ENCODE measurements at places on chromosomes 2 and 18.

DNA sequence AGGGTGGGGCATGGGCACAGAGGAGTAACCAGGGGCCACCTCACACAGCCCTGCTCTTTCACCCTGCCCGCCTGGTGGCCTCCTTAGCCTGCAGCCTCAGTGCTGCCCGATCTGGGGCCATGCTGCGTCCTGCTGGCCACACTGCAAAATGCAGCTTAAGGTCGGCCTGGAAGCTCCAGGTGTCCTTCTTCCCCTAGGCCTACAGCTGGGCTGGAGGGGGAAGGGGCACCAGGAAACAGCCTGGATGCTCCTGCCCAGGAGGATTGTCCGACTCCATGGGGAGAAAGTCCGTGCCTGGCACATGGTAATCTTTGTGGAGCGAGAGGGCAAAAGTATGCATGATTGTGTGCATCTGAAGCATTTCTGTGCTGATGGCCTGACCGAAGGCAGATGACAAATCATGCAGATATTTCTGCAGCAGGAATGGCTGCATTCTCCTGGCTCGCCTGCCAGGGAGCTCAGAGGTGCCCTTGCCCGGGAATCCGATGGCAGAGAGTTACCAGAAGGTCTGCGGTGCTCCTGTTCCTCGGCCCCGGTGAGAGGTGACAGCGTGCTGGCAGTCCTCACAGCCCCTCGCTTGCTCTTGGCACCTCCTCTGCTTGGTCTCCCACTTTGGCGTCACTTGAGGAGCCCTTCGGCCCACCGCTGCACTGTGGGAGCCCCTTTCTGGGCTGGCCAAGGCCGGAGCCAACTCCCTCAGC, 12.8 kb upstream of the ALPP start:
- DNase-seq, result no peak

DNA sequence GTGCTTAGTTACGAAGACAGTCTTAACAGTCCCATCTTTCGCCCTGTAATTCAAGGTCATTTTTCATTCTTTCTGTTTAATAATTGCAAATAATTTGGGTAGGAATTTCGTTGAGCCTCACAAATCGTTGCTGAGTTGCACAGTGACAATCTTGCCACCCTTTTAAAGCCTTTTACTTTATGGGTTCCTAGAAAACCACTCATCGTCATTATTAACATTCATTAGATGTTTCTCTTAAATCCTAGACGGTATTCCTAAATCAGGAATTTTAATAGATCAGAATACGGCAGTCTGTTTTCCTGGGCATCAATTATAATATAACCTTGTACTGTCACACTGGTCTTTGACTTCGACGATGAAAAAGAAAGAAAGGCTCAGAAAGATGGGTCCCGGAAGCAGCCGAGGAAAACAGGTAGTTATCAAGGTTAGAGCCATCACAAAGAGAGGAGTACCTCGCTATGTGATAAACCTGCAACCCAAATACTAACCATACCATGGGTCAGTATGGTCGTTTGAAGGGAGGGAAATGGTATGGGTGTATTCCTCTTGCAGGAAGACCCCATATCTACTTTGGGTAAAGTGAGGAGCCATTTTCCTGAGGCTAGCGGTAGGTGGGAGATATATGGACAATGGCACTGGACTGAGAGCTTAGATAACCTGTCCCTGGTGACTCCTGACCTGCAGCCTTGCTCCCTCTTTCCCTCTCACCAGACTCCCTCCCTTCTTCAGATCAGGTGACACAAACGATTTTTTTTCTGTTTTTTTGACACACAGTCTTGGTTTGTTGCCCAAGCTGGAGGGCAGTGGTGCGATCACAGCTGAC, 981 bp upstream of the SF3B1 start:
- no peak for DNase-seq

DNA sequence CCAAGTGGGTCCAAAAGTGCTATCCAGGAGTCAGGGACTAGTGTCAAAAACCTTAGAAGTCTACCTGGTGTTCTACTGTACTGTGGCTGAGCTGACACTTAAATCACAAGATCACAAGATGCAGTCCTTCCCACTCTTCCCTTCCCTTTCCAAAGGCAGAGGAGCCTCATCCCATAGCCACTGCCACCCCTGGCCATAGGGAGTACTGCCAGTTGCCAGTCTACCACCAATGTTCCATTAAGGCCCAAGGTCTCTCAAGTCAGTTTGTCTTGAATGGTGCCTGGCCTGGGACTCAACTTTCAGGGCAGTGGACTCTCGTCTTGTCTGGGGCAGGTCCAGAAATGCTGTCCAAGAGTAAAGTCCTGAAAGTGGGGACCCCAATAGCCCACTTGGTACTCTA, 585.6 kb downstream of the NUP35 start:
- DNase-seq, result no peak

DNA sequence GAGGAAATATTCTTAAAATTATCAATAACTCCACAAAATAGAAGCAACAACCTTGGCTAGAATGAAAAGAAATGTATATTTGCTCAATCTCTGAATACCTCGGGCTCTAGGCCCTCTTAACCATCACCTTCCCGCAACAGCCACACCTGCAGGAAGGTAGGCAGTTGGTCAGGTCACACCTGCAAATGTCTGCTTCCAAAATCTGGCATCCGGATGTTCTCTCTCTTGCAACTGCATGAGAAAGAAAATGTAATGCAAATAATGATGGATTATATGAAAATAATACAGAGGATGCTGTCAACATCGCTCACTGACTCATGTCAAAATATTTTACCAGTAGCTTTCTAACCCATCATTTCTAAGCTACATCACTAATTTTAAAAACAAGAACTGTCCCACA, 148.3 kb downstream of the SATB2 start:
- DNase-seq, result no peak

GRCh38 chr2:211468877-211469663, 912.7 kb downstream of the CPS1 start:
- DNase-seq, result no peak

GRCh38 chr2:142217804-142218203, 87.0 kb upstream of the LRP1B start:
- no peak for DNase-seq

- no peak for DNase-seq
Measured at GRCh38 chr18:3358310-3358709, 91.7 kb upstream of the TGIF1 start.

- no peak for DNase-seq
Measured at GRCh38 chr18:59705145-59705544, 7.9 kb upstream of the CCBE1 start.

- no peak for DNase-seq
Measured at GRCh38 chr2:136030406-136030805, 45.0 kb upstream of the DARS1 start.

GRCh38 chr2:230852113-230852512, 12.6 kb upstream of the ITM2C start:
- no peak for DNase-seq

- DNase-seq, result no peak
Measured at GRCh38 chr2:195368249-195369217, 288.5 kb upstream of the SLC39A10 start.

DNA sequence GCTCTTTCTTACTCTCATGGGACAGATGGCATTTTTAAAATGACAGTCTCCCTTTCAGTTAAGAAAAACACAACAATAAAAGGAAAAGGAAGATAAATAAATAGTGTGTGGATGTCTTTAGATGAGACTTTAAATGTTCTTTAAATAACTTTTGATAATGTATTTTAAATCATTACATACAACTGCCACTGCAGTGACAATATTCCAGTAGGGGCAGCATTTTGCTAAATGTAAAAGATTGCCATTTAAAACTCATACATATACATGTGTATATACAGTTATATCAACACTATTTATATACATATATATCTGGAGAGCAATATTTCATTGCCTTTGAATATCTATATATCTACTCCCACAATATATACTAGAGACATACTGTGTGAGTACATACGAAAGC, 90.7 kb downstream of the INO80D start:
- no peak for DNase-seq

DNA sequence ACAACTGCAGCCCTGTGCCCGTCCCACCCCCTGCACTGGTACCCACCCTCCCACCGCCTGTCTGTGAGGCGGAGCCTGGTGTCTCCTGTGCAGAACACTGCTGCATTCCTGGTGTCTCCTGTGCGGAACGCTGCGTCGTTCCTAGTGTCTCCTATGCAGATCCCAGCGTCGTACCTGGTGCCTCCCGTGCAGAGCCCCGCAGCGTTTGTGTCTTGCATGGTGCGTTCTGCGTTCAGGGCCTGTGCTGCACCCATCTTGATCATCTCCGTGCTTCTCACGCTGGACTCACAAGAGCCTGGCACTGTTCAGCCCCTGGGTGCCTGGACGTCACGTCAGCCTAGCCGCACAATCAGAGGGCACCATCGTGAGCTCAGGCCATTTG, 248.6 kb upstream of the SALL3 start:
- no peak for DNase-seq

- DNase-seq, result peak; percentile 24
Measured at GRCh38 chr2:240060977-240061591, 7.8 kb upstream of the OR6B3 start.

- no peak for DNase-seq
Measured at GRCh38 chr2:7280790-7281189, 363.6 kb downstream of the RNF144A start.

GRCh38 chr2:46803911-46804670, 111.5 kb downstream of the MCFD2 start:
- DNase-seq, result no peak

DNA sequence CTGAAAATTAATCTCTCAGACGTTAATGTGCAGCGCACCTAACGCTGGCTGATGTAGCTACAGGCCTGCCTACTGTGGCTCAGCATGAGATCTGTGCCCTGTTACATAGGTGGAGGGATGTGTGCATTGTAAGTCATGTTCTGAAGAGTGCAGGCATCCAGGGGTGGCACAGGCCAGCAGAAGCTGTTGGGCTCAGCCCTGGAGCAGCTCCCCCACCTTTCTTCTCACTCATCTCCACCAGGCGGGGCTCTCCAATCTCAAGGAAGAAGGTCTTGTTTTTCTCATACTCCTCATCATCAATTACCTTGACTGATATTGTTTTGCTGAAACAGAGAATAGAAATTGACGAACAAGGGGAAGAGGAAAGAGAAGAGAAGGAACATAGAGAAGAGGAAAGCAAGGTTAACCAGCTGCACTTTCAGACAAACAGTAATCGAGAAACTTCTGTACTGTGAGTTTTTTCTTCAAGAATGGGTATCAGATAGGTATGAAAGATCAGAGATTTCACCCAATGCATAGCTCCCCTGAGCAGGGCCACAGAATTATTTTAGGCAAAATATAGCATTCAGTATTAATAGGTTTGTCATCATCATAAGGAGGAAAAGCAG, 273.6 kb downstream of the SLC8A1 start:
- no peak for DNase-seq

DNA sequence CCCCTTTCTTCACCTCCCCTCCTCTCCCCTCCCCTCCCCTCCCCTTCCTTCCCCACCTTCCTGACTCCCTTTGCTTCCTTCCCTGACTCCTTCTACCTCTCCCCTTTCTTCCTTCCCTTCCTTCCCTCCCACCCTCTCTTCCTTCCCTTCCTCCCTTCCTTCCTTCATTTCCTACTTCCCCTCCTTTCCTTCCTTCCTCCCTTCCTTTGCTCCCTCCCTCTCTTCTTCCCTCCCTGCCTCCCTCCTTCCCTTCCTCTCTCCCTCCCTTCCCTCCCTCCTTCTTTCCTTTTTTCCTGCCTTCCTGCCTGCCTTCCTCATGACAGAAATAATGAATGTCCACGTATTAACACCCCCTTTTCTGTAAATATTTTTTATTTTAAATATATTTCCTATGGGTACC, 260.2 kb downstream of the ZNF407 start:
- no peak for DNase-seq

DNA sequence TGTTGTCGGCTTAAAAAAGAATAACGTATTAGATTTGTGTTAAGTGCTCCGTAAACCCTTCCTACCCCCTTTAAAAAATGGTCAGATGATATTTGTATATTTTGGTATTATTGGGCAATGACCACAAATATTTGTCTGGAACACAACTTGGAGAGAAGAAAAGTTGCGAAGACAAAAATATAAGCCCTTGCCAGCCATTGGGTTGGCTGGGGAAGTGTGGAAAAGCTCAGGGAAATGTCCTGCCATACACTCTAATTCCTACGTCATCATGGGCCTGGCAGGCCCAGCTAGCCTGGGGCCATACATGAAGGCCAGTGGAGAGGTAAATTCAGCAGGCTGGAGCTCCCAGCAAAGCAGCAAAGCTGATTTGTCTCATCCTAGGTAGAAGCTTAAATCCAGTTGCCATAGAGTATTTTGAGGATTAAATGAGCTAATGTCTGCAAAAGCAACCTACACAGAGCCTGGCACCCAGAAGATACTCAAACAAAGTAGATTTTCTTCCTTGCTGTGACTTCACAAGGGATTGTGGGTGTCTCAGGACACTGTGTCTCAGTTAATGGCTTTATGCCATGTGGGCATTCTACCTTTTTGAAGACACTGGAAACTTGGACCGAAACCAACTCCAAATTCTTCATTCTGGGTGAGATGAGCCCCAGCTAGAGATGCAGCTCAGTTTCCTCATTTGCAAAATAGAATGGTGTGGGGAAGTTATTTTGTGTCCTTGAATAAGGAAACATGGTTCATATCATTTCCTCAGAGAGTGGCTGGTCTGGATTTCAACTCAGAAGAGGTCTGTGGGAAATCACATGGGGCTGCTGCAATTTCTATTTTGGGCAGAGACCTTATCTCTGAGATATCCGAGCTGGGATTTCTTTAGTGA, 87.9 kb upstream of the MAP4K3 start:
- no peak for DNase-seq

DNA sequence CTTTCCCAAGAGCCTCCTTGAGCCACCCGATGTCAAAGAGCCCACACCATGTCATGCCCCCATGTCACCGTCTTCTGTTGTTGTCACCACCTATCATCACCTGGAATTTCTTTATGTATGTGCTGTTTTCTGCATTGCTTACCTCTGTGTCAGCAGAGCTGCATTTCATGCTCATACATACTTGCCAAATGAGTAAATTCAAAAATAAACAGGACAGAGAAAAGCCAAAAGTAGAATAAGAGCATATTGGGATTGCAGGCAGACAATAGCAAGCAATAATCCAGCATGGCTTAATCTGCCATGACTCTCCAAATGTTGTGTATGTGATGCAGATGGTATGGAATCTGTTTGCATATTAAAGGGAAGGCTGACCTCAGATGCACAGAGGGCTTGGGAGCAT, 15.3 kb upstream of the RGPD4 start:
- DNase-seq, result no peak

DNA sequence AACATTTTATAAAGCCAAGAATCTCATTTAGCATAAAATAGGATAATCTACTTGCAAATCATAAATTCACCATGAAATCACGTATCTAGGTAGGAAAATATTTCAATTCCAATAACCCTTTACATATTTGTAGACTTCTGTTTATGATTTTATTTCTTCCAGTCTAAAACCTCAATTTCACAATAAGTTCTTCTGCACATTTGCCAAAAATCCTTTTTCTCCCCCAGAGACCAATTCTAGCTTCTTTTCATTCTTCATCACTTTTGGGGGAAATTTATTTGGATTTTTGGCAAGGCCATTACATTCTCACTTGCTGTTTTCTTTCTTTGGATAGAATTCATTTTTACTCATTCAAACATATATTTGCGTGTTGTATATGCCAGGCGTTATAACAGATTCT, 86.8 kb downstream of the SPRED2 start:
- DNase-seq, result no peak

GRCh38 chr18:79361766-79362522, 33.8 kb upstream of the NFATC1 start:
- no peak for DNase-seq

GRCh38 chr18:74534150-74534969, at the start of gene CNDP1:
TSS of gene CNDP1 (plus strand) at chr18:74534500. CDS start at chr18:74534668, 168 bp downstream.
- DNase-seq, result no peak
